ENCODE measurements at places on chromosomes 2 and 18.

- DNase-seq: peak; percentile 69
Measured at GRCh38 chr2:71884303-71885042, 263.2 kb downstream of the CYP26B1 start.

- no peak for DNase-seq
Measured at GRCh38 chr2:25105336-25106085, 62.9 kb downstream of the POMC start.

GRCh38 chr2:135965756-135966155, 19.7 kb downstream of the DARS1 start:
- DNase-seq: peak; percentile 16

DNA sequence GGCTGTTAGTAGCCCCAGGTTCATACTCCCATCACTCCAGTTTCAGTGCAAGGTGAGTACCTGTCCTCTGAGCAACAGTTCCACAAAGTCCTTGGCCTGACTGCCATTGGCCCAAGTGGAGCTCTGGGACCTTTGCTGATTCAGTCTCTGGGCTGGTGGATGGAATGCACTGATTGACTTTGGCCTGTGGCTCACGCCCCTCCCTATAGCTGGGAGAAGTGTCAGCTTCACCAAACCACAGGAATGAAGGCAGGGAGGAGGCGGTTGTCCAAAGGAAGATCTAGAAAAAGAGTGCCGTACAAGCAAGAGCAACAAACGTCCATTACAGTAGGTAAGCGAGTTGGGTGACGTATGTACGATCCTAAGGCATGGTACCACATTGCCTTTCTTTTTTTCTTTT, 34.0 kb downstream of the QPCT start:
- DNase-seq: no peak

- no peak for DNase-seq
Measured at GRCh38 chr2:162574615-162575452, 230.9 kb downstream of the GCA start.

- no peak for DNase-seq
Measured at GRCh38 chr2:80335411-80335810, 30.9 kb upstream of the LRRTM1 start.

DNA sequence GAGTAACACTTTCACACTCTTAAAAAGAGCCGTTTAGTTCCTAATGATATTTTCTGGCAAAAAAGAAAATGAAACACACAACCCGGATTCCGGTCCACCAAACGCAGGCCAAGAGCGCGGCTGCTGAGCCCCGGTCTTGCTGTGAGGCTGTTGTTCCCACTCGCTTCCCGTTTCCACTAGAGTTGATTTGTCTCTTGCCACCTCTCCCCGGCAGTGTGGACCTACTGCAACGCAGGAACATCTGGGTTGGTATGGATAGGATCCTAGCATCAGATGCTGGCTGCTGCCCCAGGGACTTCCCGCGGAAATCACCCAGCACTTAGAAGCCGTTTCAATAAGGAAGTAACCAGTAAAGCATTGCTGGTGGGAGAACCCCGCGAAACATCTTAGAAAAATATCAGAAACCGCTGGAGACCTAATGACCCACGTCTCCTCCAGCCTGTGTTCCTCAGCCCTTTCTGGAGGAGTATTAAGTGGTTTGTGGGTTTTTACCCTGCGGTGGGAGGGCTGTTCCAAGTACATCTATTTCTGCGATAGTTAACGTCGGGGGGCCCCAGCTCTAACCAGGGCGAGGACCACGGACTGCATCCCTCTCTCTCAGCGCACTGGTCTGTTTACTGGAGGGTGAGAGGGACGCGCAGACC, 939 bp downstream of the DOCK10 start:
- peak; percentile 65 for DNase-seq

DNA sequence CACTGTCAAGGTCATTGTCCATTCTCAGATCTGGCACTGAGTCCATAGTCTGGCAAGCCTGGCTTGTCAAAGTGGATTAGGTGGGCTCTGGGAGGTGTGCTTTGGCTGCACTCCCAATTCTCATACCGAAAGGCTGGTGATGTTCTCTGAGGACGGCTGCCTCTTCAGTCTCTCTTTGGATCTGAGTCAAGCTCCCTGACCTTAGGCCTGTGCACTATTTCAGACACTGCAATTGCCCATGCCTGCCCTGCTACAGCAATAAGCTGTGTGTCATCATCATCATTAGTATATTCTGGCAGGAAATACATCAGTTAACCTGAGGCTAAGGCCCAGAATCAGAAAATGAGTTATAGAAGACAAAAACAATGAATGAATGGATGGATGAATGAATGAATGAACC, 1.6 kb upstream of the SLC5A7 start:
- no peak for DNase-seq

GRCh38 chr2:156221703-156222102, 110.8 kb downstream of the NR4A2 start:
- DNase-seq: no peak

- DNase-seq: no peak
Measured at GRCh38 chr2:32161296-32161695, 4.4 kb upstream of the SLC30A6 start.

- no peak for DNase-seq
Measured at GRCh38 chr2:64135421-64135820, 8.8 kb downstream of the PELI1 start.

GRCh38 chr2:150445398-150445797, 42.1 kb downstream of the RND3 start:
- DNase-seq: no peak

GRCh38 chr2:230905448-230906421, 19.3 kb downstream of the GPR55 start:
- no peak for DNase-seq

GRCh38 chr2:54556621-54557121, 100.5 kb downstream of the SPTBN1 start:
- DNase-seq: no peak

DNA sequence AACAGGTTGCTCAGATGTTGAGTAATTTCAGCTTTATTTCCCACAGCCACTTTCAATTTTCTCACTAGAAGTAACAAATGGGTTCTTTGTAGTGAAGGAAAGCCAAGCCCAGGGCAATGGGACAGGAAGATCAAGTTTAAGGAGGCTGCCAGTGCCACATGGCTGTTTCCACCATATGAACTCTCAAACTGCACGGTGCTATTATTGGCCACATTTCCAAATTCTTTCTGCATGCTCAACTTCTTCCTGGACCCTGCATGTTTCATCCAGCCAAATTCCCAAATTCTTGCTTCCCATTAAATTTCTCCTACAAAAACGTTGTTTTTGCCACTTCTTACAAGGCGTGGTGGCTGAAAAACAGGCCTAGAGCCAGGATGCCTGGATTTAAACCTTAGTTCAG, 193.3 kb upstream of the SPHKAP start:
- DNase-seq: no peak

DNA sequence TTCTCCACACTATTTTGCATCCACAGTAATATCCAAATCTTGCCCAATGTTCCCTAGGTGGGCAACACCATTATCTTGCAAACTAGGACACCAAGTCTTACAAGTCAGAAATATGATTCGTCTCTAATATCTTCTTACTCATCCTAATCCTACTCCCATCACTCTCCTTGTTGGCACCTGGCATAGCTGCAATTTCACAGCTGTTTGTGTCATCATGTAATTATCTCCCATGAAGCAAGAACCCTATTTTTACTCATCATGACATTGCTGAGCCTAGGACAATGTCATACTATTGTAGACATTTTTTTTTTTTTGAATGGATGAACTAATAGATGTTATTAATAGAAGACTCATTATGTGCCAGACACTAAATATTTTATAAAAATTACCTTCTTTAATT, 91.3 kb upstream of the CCDC141 start:
- no peak for DNase-seq

GRCh38 chr2:111118481-111118980, 2.2 kb upstream of the BCL2L11 start:
- DNase-seq: peak; percentile 37

GRCh38 chr2:155456222-155456621, 757.7 kb downstream of the KCNJ3 start:
- no peak for DNase-seq

GRCh38 chr18:79804130-79804787, 6.5 kb downstream of the KCNG2 start:
- DNase-seq: no peak

- no peak for DNase-seq
Measured at GRCh38 chr2:24844023-24844685, 50.9 kb downstream of the CENPO start.

- peak; percentile 19 for DNase-seq
Measured at GRCh38 chr18:8705961-8706790, 820 bp downstream of the MTCL1 start.

DNA sequence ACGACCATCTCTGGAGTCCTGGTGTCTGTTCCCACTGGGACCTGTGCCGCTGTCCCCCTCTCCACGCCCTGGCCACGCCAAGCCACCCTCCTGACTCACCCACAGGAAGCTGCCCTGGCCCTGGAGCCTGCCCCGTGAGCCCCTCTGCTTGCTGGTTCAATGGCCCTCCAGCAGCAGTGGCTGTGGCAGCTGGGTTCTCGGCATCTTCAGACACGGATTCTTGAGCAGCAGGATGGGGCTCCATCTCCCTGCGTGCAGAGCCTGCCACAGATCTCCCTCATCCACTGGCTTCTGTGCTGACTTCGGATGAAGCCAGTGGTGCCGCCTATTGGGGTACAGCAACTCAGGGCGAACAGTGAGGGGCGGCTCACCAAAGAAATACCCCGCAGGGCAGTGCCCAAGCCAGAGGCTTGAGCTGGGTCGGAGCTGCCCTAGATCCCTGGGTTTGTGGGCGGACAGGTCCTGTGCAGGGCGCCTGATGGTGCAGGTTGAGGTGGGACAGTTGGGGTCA, 14.0 kb downstream of the CAPN10 start:
- DNase-seq: no peak

- DNase-seq: peak; percentile 34
Measured at GRCh38 chr2:148716378-148716920, 71.9 kb downstream of the EPC2 start.

- peak; percentile 19 for DNase-seq
Measured at GRCh38 chr2:64260093-64260803, 116.0 kb upstream of the PELI1 start.

All from hematopoietic multipotent progenitor cell treated with erythropoietin and hydrocortisone succinate and interleukin-3 and kit ligand, for 6 days (in vitro differentiated cells).